NCI-H2227 treated with DMSO at 0.1 percent for 48 hours (cell line): ENCODE measurements at places on chromosomes 13 and 19.

- no peak for DNase-seq
Observed at GRCh38 chr13:94121686-94122085, 357.8 kb downstream of the DCT start.

GRCh38 chr13:101552786-101553185 lies 100.3 kb downstream of the ITGBL1 start:
- no peak for DNase-seq

DNA sequence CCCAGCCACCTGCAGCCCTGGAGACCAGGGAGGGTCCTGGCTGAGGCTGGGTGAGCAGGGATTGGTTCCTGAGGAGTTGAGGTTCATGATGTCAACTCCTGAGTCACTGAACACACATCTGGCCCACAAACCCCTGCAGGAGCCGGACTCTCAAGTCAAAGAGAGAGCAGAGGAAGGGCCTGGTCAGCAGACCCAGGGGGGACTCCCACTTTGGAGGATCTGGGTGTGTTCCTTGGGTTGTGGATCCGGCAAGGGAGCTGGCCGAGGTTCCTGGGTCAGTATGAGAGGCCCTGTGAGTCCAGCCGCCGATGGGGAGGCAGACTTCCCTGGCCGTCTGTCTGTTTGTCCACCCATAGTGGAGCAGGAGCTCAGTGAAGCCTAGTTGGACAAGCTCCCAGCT lies 4.0 kb downstream of the SLC7A10 start:
- no peak for DNase-seq

- no peak for DNase-seq
Observed at GRCh38 chr13:73683746-73684145, 450.5 kb downstream of the KLF12 start.

DNA sequence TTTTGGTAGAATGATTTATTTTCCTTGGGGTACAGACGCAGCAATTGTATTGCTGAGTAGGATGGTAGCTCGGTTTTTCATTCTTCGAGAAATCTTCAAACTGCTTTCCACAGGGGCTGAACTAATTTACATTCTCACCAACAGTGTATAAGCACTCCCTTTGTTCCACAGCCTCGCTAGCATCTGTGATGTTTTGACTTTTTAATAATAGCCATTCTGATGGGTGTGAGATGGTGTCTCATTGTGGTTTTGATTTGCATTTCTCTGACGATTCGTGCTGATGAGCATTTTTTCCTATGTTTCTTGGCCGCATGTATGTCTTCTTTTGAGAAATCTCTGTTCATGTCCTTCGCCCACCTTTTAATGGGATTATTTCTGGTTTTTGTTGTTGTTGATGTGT lies 54.8 kb upstream of the UQCRFS1 start:
- DNase-seq, result no peak

DNA sequence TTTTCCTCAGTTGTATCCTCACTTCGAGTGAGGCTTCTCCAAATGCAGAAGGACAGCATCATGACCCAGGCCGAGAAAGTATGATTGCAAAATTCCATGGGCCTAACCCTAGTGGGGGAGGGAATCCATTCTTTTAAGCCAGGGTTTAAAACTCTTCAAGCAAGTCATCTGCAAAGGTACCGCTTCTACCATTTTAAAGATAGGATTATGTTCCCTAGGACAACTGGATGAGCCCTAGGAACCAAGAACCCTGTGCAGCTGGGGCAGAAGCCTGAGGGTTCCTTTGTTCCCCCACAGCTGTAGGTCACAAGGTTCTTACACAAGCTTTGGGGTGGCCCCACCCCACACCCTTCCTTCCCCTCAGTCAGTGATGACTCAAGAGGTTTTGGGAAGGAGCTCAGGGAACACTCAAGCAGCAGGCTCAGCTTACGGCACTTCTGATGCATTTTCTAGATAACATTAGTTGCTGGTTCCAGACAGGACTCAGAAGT lies 13.5 kb downstream of the ARL11 start:
- no peak for DNase-seq

DNA sequence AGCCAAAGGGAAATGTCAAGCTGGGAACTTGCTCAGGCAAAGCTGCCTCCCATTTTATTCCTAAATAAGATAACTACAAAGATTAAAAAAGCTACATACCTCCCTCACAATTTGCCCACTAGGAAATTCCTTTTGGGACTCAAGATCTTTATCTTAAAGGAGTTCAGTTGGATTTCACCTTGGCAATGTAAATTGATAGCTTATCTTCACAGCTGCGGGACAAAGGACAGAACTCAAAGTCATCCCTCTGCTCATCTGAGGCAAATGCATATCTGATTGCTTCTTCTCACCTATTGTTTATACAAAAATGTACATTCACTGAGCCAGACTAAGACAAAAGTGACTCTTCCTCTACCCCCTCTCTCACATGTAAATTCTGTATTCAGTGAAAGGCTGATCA lies 47.8 kb downstream of the FGF14 start:
- DNase-seq, result no peak

DNA sequence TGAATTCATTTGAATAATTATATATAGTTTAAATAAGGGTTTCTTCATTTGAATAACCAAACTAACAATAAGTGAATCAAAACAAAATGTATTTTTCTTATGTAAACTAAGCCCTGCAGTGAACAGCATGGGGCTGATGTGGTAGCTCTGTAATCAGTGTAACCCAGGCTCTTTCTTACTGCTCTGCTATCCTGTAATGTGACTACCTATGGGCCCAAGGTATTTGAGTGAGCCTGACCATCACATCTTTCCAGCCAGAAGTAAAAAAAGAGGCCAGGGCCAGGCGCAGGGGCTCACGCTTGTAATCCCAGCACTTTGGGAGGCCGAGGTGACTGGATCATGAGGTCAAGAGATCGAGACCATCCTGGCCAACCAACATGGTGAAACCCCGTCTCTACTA lies 494.6 kb downstream of the DCT start:
- no peak for DNase-seq

GRCh38 chr19:755063-755462 lies 4.2 kb downstream of the MISP start:
- DNase-seq, result no peak

DNA sequence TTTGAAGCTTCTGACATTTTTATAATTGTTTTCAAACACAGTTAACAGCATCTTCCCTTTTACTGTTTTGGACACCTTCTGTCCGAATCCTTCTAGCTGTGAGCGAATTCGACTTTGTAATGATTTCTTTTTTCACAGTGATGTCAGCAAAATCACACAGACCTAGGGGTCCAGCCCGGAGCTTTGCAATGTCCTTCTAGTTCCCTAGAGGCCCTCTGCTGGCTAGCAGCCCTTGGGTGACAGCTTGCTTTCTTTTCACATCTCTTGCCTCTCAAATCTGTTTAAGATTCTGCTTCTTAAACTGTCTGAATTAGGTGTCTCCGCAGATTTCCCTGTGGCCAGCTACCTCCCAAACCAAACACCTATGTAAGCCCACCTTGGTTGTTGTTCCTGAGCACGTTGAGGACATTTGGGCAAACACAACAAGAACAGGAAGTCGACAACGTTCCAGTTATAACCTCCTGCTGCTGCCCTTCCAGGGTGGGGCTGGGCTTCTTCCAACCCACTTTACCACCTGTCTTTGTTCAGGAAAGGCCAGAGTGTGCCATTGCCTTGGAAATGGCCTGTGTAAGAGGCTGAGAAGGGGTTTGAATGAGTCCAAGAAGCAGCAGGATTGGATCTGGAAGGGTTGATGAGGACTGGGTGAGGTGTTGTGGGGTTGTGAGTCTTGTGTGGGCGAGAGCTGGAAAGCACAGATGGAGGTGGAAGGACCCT lies 123.1 kb downstream of the ATP8A2 start:
- DNase-seq, result no peak

GRCh38 chr13:44758630-44759383 lies 182.7 kb upstream of the TSC22D1 start:
- DNase-seq, result peak; percentile 47
